Stimulated activated CD4-positive, alpha-beta T cell treated with anti-CD3 and anti-CD28 coated beads, Interleukin-2, amount 100 ng/mL, for 48 hours (primary cell): ENCODE measurements at places on chromosomes 7 and 10.

- DNase-seq: no peak
Measured at GRCh38 chr7:78153285-78153684, 354.7 kb downstream of the PHTF2 start.

GRCh38 chr10:133022776-133023100 is 65.0 kb upstream of the ADGRA1 start:
- no peak for DNase-seq

GRCh38 chr7:2008936-2009540 is 223.7 kb downstream of the MAD1L1 start:
- DNase-seq: no peak

- DNase-seq: no peak
Measured at GRCh38 chr10:35735412-35735811, 93.3 kb upstream of the FZD8 start.

DNA sequence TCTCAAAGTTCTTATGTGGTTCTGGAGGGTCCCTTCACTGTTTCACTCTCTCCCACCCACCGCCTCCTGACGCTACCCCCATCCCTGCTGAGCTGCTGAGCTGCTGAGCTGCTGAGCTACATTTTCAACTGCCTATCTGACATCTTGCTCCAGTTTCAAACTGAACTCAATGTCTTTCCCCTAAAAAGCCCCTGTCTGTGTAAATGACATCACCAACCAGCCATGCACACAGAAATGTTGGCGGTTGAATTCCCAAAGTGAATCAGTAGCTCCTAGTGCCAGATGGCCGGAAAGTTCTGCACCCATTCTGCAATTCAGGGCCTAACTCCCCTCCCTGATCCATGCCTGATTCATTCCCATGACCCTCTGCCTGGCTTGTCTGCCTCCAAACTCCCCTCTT is 71.2 kb downstream of the WNT2 start:
- DNase-seq: no peak

- no peak for DNase-seq
Measured at GRCh38 chr10:131698232-131698631, 202.6 kb upstream of the PPP2R2D start.

DNA sequence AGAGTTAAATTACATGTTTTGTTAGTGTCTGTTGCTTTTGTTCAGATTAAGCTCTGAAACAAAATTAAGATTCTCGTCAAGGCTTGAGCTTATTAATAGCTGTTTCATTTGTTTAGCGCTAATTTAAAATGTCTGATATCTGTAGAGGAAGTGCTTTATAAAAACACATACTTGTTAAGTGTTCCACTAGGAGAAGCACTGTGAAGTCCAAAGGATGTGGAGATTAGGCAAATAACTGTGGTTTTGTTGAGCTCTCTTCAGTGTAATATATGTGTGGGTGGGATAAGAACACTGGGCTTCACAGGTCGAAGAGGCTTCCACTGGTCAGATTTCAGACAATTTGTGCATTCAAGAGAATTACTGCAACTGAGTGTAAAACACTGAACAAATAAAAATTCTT is 242.0 kb downstream of the AUTS2 start:
- DNase-seq: no peak

GRCh38 chr7:112873831-112874553 is 83.8 kb upstream of the TMEM168 start:
- DNase-seq: no peak

DNA sequence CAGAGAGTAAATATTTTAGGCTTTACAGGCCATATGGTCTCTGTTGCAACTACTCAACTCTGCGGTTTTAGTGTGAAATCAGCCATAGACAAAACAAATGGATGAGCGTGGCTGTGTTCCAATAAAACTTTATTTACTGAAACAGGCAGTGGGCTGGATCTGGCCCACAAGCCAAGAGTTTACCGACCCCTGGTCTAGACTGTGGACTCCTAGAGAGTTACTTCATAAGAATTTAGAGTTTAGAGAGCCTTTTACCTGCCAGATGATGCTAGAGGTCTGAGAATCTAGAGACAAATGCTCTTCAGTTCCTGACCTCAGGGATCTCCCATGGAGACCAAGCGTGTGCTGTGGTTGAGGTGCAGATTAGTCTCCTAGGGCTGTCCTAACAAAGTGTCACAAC is 174.8 kb downstream of the PTEN start:
- DNase-seq: no peak

GRCh38 chr10:68601501-68602265 is 41.5 kb downstream of the TET1 start:
- DNase-seq: no peak

DNA sequence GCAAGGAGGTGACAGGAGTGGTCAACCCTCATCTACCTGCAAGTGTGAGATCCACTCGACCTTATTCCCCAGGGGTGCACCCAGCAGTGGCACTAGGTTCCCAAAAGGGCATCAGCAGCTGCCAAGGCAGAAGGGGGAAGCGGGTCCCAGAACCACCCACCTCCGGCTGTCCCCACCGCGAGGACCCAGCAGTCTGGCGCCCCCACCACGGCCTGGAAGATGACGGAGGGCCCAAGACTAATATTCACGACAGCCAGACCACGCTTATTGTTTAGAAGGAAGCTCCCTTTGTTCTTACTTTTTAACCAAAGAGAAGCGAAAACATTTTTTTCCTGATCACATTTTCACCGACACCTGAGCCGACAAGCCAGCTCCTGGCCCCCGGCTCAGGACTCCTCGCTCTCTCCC is 3.6 kb upstream of the EVX1 start:
- DNase-seq: no peak

- DNase-seq: no peak
Measured at GRCh38 chr7:43462836-43463235, 120.1 kb upstream of the STK17A start.

DNA sequence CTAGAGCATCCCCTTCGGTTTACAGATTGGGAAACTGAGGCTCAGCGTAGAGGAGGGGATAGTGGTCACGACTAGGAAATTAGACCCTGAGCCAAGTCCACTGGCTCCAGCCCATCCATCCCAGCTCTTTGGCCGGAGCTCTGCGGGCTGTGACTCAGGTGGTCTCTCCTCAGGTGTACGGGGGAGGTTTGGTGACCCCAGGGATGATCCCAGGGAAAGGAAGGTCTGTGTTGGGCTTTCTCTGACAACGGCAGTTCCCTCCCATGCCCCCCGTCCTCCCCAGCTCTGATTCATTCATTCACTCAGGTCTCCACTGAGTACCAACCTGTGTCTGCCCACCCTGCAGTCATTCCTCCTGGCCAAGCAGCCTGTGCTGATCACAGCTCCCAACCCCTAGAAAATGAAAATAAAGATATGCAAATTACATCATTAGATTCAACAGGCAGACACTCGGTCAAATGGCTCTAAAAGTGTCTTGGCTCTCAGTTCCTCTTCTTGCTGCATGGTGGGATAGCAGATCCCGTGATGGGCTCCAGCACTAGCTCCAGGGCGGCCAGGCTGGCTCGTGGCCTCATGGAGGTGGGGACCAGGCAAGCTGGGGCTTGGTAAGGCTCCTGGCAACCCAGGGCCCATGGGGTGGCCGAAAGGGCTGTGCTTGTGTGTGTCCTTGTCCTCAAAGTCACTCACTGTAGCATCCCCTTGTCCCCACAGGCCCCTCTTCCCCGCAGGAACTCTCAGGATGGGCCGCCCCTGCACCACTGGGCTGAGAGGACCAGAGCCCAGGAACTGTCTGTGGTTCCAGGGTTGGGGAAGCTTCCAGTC is 37.8 kb downstream of the CLRN3 start:
- no peak for DNase-seq
